ENCODE measurements at places on chromosomes 16 and 17.
A peak's percentile ranks its signal among the peaks of the same experiment; 100 is the strongest.

DNA sequence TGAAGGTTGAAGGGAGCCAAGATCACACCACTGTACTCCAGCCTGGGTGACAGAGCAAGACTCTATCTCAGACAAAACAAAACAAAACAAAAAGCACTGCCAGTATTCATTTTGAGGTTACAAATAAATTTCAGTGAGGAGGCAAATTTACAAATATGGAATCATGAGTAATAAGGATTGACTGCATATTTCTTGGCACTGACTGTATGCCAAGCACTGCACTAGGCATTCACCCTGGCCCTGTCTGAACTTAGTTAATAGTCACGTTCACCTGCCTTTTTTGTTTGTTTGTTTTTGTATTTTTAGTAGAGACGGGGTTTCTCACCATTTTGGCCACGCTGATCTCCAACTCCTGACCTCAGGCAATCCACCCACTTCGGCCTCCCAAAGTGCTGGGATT is 5.1 kb downstream of the LDAF1 start:
- no peak for DNase-seq

- no peak for DNase-seq
Measured at GRCh38 chr16:58425245-58425644, 33.0 kb downstream of the GINS3 start.

DNA sequence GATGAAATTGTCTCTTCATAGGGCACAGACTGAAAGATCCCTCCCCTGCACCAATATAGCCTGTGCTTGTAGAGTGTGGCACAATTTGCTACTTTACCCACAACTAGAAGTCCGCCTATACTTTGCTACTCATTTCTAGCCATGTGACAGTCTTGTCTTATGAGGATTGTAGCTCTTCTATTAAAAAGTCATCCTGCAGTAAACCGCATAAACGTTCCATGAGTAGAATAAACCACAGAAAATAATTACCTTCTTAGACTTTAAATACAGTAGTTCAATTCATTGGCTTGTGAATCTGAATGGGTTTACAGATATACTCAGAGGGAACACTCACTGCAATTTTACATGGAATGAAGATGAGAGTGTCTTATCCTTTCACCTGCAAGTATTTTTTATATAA is 4.4 kb downstream of the KRT27 start:
- DNase-seq, result no peak

- no peak for DNase-seq
Measured at GRCh38 chr17:52517176-52517575, 358.7 kb upstream of the CA10 start.

- no peak for DNase-seq
Measured at GRCh38 chr17:5758651-5759050, 174.3 kb upstream of the NLRP1 start.

DNA sequence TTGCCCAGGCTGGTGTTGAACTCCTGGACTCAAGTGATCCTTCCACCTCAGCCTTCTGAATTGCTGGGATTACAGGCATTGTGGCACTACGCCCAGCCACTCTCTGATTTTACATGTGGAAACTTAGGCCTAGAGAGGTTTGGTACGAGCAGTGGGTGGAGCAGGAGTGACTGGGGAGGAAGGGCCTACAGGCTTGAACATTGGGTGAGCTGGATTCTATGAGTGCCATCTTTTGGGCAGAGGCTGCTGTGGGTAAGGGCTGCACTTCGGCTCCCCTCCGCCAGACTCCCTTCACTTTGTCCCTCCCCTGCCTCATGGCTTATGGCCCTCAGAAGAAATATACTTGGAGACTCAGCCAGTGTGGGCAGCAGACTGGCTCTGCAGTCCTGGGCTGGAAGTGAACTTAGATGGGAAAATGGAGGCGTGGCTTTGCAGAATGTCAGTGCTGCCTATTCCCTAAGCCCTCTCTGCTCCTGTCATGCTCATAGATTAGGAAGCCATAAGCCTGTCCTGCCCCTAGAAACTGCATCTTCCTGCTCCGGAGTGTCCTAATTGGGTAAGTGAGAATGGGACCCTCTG is 9.5 kb upstream of the MRC2 start:
- no peak for DNase-seq

DNA sequence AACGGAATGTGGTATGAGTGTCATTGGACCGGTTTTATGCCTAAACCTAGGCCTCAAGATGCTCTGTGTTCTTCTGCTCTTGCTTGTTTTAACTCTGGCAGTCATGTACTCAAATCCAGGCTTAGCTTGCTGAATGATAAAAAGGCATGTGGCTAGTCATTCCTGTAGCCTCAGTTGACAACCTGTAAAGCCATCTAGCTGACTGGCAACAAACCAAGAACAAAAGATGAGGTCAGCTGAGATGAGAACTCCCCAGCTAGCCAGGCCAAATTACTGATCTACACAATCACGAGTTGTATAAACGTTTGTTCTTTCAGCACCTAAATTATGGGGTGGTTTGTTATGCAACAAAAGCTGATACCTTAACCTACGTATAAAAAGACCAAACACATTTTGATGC is 1406.0 kb upstream of the CDH8 start:
- DNase-seq, result no peak

DNA sequence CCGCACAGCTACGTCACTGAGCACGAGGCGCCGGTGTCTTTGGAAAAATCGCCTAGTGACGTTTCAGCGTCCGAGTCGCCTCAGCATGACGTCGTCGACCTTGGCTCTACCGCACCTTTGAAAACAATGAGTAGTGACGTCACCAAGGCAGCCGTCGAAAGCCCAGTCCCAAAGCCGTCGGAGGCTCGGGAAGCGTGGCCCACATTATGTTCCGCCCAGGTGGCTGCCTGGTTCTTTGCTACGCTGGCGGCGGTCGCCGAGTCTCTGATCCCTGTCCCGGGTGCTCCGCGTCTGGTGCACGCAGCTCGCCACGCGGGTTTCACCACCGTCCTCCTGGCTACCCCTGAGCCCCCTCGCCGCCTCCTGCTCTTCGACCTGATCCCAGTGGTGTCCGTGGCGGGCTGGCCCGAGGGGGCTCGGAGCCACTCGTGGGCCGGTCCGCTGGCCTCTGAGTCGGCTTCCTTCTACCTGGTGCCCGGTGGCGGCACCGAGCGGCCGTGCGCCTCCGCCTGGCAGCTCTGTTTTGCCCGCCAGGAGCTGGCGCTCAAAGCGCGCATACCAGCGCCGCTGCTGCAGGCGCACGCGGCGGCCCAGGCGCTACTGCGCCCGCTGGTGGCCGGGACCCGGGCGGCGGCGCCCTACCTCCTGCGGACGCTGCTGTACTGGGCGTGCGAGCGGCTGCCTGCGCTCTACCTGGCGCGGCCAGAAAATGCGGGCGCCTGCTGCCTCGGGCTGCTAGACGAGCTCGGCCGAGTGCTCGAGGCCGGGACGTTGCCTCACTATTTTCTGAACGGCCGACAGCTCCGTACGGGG is 1.5 kb downstream of the TMEM102 start:
- peak; percentile 69 for DNase-seq

DNA sequence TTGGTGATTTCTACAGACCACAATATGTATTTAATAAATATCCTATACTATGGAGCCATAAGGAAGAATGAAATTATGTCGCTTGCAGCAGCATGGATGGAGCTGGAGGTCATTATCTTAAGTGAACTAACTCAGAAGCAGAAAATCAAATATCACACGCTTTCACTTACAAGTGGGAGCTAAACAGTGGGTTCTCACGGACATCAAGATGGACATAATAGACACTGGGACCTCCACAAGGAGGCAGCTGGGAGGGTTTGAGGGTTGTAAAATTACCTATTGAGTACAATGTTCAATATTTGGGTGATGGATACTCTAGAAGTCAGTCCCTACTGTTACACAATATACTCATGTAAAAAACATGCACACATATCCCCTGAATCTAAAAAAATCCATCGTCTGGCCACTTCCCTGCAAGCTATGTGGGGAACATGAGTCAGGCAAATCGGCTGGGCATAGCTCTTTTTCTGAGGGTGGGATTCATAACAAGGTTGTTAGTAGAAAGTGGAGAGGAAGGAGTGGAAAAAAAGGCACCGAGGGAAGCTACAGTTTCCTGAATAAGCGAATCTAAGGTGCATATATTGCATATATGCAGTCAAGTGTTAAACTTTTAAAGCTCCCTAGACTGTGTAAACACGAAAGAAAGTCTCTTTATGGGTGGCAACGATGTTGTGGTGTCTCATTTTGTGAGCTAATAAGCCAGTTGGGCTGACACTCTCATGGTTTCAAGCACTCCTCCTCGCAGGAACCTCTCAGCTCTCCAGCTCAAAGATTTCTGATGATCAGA is 135.2 kb upstream of the CPHXL start:
- DNase-seq, result no peak

Data from CD8-positive, alpha-beta memory T cell (primary cell).